Type B pancreatic cell (in vitro differentiated cells): ENCODE measurements at places on chromosomes 13 and 19.

DNA sequence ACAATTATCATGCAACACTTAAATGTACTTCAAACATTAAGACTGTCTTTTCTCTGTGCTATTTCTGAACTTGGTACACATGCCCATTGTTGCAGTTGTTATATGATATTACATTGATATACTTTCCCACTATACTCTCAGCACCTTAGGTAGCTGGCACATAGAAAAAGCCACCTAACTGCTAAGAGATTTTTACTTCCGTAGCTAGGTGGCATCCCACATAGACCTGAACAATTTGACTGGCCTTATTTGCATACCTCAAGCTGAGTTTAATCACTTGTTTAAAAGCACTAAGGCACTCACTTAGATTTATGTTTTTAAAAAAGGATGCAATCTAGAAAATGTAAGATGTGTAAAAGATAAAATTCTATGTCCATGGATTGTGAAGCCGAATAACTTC, 194.2 kb downstream of the POU4F1 start:
- no peak for DNase-seq

DNA sequence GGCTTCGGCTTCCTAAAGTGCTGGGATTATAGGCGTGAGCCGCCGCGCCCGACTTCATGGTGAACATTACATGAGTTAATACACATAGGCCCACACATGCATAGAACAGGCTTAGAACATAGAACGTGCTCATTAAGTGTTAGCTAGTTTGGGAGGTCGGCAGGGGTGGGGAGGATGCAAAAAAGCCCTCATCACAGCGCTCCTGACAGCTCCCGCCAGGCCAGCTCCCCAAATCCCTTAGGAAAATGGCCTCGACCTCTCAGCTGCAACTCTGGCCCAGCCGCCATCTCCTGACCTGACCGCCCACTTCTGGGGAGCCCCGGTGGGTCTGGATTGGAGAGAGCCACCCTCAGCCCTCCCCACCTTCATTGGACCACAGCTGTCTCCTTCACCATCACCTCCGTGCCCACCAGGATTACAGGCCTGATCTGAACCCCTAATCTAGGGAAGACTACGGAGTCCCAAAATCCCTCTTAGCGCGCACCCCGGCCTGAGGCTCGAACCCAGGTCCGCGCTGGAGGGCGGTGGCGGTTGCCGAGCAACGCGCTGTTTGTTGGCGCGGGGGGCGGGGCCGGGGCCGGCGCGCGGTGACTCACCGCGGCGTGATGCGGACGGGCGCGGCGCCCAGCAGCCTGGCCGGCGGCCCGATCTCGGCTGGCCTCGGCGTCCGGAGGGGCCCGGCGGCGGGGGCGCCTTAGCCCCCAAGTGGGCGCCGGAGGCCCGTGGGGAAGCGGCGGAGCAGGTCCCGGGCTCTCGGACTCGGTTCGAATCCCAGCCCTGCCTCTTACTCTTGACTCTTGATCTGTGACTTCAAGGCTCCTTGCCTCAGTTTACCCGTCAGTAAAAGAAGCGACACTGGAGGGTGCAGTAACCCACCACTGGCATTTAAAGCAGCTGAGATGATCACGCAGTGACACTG, 26.7 kb upstream of the NANOS3 start:
- DNase-seq: no peak

DNA sequence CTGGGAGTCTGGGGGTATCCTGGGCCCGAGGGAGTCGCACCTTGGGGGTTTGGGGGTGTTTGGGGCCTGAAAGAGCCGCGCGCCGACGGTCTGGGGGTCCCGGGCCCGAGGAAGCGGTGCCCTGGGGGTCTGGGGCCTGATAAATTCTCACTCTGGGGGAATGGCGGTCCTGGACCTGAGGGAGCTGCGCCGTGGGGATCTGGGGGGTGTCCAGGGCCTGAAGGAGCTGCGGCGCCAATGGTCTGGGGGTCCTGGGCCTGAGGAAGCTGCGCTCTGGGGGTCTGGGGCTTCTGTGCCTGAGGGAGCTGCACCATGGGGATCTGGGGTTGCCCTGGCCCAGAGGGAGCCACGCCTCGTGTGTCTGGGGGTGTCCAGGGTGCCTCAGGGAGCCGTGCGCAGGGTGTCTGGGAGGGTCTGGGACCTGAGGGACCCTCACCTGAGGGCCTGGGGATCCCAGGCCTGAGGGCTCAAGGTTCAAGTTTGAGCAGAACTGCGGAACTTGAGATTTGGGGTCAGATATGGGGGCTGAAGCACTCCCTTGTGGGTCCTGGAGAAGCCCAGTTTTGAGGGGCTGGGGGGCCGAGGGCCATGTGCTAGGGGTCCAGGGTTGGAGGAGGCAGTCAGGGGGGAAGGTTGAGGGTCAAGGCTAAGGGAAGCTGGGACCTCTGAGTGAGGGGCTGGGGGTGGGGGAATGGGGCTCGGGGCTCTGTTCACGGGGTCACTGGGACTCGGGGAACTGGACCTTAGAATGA, 1.1 kb downstream of the HDGFL2 start:
- DNase-seq: no peak

DNA sequence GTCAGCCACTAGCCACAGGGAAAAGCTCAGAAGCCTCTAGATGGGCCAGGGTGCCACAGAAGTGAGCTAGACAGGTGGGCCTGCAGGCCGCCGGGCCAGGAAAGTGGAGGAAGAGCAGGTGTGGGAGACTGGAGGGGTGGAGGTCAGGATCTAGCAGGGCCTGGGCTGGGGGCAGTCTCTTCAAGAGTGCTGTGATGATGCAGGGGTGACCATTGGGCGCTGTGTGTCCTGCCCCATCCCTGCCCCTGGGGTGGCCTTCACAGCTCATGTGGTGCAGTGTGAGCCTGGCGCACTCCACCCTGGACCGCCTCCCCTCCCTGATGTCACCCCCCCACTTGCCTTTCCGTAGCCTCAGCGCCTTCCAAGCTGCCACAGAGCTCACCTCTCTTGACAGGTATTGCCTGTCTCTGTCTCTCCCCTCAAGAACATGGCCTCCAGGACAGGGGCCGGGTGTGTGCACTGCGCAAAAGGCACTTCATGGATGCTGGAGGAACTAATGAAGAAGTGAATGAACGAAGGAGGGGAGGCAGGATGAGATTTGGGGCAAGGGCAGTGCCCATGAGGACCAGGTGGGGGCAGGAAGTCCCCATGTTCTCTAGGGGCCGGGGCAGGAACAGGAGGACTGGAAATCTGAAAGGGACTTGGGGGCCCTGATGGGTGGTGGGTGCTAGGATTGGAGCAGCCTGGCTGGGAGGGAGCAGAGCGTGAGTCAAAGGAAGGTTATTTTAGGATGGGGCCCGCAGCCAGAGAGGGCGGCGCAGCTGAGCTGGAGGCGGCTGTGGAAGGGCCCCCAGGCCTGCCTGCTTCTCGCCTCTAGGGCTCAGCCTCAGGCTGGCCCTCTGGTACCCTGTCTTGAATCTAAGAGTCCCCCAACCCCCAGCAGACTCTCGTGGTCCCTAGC, 6.6 kb downstream of the SSBP4 start:
- no peak for DNase-seq

DNA sequence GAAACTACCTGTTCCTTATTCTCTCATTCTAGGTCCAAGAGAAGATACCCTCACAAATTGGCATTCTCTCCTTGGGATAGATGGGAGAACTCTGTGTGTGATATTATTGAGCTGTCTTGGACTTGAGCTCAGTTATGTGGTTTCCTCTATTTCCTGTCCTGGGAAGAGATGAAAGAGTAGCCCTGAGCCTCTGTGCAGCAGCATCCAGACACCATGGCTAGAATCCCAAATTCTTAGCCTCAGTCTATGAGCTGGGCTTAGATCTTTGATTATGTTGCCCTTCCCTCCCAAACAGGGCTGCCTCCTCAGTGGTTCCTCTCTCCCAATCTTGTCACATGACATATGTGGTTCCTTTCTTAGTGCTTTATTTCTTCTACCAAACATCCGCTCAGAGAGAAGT, 290.7 kb downstream of the SPRY2 start:
- DNase-seq: no peak

- DNase-seq: no peak
Measured at GRCh38 chr13:24103782-24104372, 56.6 kb upstream of the SPATA13 start.
